Progenitor cell of endocrine pancreas (in vitro differentiated cells): ENCODE measurements at places on chromosomes 5 and 9.

- no peak for DNase-seq
Observed at GRCh38 chr5:64839936-64840335, 71.2 kb downstream of the CWC27 start.

DNA sequence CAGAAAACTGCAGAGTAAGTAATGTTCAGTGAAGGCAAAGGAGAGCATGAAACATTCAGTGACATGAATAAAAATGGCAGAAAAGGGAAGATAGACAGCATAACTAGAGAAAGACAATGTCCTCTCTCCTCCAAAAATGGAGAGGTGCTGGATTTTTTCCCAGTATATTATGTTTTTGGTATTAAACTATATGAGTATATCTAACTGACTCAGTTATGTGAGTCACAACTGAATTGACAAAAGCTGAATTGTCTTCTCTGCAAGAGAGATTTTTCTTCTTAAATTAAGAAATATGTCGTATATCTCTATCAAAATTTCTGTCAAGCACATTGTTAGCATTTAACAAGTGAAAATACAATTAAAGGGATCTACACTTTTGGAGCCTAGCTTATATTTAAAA, 375.1 kb downstream of the CHSY3 start:
- DNase-seq: no peak

DNA sequence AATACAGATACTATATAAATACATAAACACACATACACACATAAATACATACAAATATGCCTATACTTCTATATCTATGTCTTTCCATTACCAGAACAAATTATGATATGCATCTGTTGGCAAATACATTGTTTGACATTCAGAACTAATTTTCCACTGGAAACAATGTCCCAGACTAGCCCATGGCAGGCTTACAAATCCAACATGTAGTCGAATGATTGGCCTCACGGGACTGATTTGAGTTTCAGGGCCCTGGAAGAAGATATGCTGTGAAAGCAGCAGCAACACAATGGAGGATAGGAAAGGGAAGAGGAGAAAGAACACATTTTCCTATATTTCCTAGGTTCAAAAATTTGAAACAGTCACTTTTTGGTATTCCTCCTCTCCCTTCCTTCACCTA, 881.1 kb upstream of the DMAC1 start:
- DNase-seq: no peak

- no peak for DNase-seq
Observed at GRCh38 chr5:14348142-14348541, 205.0 kb downstream of the TRIO start.

GRCh38 chr9:136429683-136430491, 9.8 kb downstream of the INPP5E start:
- DNase-seq: no peak

GRCh38 chr9:133904346-133905090, 87.6 kb downstream of the VAV2 start:
- no peak for DNase-seq

DNA sequence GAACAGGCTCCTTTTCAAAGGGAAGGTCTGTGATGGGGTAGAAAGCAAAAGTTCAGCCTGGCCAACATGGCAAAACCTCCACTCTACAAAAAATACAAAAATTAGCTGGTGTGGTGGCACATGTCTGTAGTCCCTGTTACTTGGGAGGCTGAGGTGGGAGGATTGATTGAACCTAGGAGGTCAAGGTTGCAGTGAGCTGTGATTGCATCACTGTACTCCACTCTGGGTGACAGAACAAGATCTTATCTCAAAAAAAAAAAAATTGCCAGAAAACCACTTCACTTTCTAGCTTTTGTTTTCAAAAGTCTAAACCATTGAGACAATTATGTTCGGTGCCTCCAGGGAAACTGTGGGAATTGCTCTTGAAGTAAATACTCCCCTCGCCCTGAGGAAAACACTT, 43.5 kb downstream of the S100Z start:
- DNase-seq: no peak

DNA sequence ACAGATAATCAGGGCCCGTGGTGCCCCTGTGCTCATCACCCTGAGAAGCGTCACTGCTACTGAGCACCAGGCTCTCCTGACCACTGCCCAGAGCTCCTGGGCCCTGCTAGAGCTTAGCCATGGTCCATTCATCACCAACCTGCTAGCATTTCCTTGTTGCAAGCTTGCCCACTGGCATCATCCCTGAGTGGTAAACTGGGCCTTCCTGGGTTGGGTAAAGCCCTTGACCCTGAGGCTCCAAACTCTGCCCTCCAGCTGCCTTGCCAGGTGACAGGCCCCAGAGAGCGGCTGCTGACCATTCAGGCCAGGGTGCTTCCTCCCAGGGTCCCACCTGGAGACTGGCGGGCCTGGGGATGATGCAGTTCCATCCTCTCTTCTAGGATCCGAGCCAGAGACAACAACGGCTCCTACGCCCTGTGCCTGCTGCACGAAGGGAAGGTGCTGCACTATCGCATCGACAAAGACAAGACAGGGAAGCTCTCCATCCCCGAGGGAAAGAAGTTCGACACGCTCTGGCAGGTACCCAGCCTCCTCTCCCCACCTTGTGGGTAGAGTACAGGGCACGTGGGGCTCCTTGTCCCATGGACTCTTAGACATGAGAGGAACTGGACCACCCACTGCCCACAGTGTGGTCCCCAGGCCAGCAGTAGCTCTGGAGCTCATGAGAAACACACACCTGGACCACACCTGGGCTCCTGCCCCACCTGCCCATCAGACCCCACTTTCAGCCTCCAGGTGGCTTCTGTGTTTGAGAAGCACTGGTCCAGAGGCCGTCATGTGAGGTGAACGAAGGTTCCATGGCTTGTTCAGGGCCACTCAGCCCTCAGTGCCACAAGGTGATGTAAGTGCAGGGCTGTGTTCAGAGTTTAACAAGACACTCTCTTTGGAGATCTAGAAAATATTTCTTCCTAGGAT, 60.5 kb downstream of the SYK start:
- no peak for DNase-seq

- no peak for DNase-seq
Observed at GRCh38 chr5:158326256-158326655, 467.3 kb upstream of the CLINT1 start.

DNA sequence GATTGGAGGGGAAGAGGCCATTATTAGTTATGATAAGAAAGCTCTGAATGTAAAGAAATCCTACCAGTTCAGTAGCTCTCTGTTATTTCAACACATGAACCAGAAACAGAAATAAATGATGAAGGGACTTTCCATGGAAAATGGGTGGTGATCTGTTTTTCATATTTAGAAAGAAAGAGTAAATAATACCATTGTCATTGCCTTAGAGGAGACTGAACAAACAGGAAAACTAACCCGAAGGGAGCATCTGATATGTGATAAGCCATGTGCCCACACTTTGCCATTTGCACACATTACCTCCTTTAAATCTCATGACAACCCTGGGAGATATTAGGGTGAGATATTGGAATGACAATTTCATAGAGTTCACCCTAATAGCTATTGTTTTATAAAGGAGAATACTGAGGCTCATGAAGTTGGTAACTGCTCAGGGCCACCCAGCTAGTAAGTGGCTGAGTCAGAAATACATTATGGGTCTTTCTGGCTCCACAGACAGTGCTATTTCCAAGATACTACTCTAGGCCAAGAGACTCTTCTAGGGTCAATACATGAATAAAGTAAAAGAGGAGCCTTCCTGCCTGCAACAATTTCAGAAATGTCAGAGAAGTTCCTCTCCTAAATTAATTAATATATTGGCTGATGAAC, 111.0 kb upstream of the SLIT3 start:
- no peak for DNase-seq

DNA sequence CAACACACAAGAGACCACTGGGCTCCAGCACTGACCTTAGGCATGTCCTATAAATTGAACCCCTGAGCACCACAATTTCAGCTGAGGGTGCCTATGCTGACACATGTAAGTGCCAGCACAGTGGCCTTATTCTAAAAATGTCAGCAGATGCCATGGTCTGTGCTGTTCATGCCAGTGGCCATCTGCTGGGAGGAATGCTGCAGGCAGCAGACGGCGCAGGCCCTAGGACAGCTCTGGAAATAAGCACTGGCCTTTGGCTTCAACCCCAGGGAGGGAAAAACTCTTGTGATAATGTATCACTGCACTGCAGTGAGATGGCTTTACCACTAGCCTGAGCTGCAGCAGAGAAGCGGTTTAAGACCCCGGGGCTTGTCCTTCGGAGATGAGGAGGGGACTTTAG, 98.5 kb downstream of the SYK start:
- no peak for DNase-seq

GRCh38 chr9:37187713-37188439, 67.5 kb downstream of the ZCCHC7 start:
- no peak for DNase-seq
